ENCODE measurements at places on chromosomes 2 and 18. TPM values are rescaled to one million over a fixed set of nuclear protein-coding genes. Genes with fewer than 3 reads are reported as not detected.

LYPD6B gene
- 14.7 TPM for total RNA-seq

FAM161A gene
- total RNA-seq, result 6.6 TPM

FOXI3 gene
- total RNA-seq, result not detected

REG1B gene
- not detected for total RNA-seq

ACTG2 gene
- total RNA-seq, result 1,470 TPM

SIX3 gene
- total RNA-seq, result not detected

RNF125 gene
- 50.2 TPM for total RNA-seq

NXPH2 gene
- total RNA-seq, result not detected

SMYD1 gene
- 14.1 TPM for total RNA-seq

STK16 gene
- 1.2 TPM for total RNA-seq

ZNF396 gene
- total RNA-seq, result 5.5 TPM

STARD6 gene
- not detected for total RNA-seq

NEB gene
- total RNA-seq, result 0.72 TPM

KIAA2012 gene
- not detected for total RNA-seq

GLB1L gene
- total RNA-seq, result 3.1 TPM

STAT1 gene
- 94.7 TPM for total RNA-seq

ABCG5 gene
- total RNA-seq, result not detected

RND3 gene
- 58.2 TPM for total RNA-seq

KCNG2 gene
- total RNA-seq, result not detected

ATAD2B gene
- total RNA-seq, result 21.0 TPM

PRKAG3 gene
- not detected for total RNA-seq

HOXD1 gene
- total RNA-seq, result 0.18 TPM

IL18RAP gene
- total RNA-seq, result not detected

ITGA4 gene
- 7.6 TPM for total RNA-seq

SERPINB3 gene
- total RNA-seq, result not detected

TMEM182 gene
- 5.3 TPM for total RNA-seq

OTOS gene
- not detected for total RNA-seq

ASB18 gene
- not detected for total RNA-seq

UGP2 gene
- total RNA-seq, result 122 TPM

SNX17 gene
- 67.1 TPM for total RNA-seq

ITGAV gene
- total RNA-seq, result 393 TPM

MYO5B gene
- total RNA-seq, result 18.7 TPM

TM4SF20 gene
- not detected for total RNA-seq

TCF23 gene
- total RNA-seq, result not detected

IL36A gene
- not detected for total RNA-seq

CCL20 gene
- total RNA-seq, result 8.7 TPM

LONRF2 gene
- total RNA-seq, result 15.4 TPM

GAL3ST2 gene
- not detected for total RNA-seq

Data from stomach (tissue), 19 donors.